Stimulated activated CD8-positive, alpha-beta memory T cell treated with anti-CD3 and anti-CD28 coated beads, Interleukin-4, amount 100 ng/mL, for 4 hours (primary cell): ENCODE measurements at places on chromosomes 6 and 20.

DNA sequence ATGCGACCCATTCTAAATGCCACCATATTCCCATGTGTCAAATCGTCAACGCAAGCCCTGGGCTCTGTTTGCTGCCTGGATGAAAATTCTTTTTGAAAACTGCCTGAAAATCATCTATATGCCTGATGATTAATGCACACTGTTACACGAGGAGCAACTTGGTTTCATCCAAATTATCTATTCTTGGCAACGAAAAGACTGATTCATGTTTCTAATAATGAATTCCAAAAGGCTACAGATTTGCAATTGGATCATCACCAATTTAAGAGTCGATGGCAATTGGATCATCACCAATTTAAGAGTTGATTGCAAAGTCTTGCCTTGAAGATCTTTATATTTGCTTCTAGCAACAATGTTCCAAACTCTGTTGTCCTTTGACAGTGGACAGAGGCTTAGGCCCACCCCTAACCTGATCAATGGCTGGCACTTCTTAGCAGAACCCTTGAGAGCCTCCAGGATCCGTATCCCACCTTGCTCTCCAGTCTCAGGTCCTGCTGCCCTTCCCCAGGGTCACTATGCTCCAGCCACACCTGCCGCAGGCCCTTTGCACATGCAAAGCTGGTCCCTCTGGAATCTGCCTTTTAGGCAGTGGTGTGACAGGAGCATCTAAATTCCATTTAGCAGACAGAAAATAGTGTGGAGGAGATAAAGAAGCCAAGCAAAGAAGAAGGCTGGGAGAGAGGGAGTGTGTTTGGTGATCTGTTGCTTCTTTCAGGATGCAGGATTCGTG is 460.9 kb upstream of the SULF2 start:
- no peak for DNase-seq

DNA sequence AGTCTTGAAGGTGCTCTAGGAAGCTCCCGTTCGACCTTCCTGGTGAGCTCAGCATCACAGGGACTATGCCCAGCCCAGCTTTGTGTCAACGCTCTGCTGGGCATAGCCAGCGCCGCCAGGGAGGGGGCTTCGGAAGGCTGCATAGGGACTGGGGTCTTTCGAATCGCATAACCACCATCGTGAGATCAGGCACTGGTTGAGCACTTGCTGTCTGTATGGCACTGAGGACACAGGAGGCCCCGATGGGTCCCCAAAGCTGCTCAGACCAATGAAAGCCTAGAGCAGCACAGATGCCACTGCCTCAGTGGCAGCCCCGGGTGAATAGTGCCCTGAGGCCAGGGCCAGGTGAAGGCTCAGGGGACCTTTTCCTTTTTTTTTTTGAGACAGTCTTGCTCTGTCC is 96.7 kb downstream of the TAF4 start:
- DNase-seq, result no peak

GRCh38 chr6:46453741-46454316 is 37.4 kb downstream of the RCAN2 start:
- DNase-seq, result no peak

GRCh38 chr6:158869826-158870648 is 50.9 kb upstream of the EZR start:
- peak; percentile 94 for DNase-seq

GRCh38 chr6:144714021-144714712 is 429.0 kb downstream of the UTRN start:
- DNase-seq, result no peak

GRCh38 chr6:161373905-161374451 is 100.1 kb upstream of the AGPAT4 start:
- DNase-seq, result peak; percentile 40

- DNase-seq, result no peak
Observed at GRCh38 chr20:43438578-43439316, 18.9 kb upstream of the SRSF6 start.

DNA sequence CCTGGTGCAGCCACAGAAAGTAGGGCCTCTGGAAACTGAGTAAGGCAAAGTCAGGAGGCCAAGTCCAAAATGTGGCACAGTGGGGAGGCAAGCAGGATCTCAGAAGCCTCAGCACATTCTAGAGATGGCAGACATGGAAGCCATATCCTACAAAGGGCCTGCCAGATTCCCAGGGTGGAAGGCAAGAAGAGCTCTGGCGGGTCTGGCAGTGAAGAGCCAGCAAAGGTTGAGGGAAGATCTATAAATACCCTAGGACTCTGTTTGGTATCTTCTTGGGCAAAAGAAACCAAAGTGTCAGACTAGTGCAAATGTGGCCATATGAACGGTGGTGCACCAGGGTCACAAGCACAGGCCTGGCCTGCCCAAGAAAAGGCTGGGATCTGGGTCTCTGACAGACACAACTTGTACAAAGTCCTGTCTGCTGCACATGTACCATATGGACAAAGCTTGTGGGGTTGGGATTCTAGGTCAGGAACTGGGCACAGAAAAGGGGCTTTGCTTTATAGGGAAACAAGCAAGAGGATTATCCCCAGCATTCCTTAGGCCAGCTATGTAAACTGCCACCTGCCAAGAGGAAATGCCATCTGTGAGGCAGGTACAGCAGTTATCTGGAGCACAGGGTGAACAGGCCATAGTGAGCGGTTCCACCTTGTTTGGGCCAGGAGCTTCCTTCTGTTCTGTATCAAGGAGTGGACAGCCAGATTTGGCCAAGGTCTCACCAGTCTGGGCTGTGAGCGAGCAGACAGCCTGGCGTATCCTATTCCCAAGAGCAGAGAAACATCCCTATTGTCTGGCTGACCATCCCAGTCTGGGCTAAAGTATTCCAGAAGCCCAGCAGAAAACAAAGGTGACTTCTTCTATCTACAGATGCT is 36.3 kb upstream of the SLC4A11 start:
- no peak for DNase-seq

DNA sequence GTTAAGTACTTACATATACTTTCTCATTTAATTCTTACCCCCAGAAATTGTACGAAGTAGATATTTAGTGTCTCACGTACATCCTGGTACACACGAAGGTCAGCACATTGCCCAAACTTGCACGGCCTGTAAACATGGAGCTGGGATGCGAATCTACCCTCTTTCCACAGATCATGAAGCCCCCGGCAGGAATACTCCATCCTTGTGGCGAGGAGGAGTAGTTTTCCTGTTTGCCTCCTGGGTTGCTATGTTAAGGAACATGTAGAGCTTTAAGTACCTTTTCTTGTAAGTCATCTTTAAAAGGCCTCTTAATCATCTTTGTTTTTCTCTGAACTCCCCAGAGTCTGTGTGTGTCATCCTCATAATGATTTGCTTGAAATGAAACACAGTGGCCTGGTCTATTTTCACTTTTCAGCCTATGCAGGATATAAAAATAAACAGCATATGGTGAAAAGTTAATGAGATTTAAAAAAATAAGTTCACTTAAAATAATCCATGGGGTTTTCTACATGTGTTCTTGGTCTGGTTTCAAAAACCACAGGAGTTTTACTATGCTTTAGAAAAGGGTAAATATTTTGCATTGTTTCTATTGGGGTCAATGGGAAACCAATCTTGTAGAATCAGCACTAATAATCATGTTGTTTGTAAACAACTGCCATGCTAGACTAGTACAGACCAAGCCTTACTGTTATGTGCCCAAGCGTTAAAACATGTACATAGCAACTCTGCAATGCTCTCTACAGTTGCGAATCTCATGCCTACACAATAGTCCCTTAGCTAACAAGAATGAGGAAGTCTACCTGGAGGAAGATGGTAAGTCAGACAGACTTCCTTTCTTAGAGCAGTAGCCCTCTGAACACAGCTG is 9.3 kb upstream of the ARID1B start:
- no peak for DNase-seq

GRCh38 chr20:7274870-7275269 is 507.4 kb downstream of the BMP2 start:
- DNase-seq, result no peak

DNA sequence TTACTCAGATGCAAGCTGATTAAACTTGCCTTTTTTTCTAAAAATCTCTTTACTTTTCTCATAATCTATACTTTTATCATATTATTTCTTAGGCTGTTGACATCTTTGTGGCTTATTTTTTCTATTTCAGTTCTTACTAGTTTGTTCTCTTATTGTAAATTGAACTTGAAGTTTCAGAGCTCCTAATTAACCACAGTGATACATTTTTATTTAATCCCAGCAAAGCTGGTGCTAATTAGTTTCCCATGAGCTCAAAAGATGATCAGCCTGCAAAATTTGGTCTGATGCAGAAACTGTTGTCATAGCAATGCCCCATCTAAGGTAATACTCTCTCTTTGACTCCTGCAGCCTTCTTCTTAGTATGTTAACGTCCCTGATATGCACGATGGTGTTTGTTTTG is 170.3 kb downstream of the FUT9 start:
- DNase-seq, result no peak

DNA sequence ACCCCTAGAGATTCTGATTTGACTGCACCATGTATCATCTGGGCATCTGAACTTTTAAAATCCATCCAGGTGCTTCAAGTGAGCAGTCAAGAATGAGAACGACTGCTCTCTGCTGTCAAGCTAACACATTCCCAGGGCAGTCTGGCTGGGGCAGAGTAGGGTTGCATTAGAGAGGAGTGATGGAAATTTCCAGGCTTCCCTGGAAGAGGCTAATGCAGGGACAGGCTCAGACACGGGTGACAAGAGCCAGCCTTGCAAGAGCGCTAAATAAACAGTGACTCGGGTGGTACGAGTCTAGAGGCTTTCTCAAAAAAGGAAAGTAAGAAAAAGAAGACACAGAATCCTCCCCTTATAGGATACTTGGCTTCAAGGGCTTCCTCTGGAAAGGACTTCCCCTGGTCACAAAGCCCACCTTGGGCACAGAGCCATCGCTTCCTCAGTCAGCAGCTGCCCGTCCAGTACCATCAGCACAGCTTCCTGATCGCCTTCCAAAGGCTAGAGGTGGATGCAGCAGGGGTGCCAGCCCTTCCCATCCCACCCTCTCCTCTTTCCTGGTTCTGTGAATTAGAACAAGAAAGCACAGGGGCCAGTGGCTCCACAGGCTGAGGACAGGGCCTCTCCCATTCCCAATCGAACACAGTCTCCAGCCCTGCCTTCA is 177.4 kb upstream of the RREB1 start:
- DNase-seq, result no peak

DNA sequence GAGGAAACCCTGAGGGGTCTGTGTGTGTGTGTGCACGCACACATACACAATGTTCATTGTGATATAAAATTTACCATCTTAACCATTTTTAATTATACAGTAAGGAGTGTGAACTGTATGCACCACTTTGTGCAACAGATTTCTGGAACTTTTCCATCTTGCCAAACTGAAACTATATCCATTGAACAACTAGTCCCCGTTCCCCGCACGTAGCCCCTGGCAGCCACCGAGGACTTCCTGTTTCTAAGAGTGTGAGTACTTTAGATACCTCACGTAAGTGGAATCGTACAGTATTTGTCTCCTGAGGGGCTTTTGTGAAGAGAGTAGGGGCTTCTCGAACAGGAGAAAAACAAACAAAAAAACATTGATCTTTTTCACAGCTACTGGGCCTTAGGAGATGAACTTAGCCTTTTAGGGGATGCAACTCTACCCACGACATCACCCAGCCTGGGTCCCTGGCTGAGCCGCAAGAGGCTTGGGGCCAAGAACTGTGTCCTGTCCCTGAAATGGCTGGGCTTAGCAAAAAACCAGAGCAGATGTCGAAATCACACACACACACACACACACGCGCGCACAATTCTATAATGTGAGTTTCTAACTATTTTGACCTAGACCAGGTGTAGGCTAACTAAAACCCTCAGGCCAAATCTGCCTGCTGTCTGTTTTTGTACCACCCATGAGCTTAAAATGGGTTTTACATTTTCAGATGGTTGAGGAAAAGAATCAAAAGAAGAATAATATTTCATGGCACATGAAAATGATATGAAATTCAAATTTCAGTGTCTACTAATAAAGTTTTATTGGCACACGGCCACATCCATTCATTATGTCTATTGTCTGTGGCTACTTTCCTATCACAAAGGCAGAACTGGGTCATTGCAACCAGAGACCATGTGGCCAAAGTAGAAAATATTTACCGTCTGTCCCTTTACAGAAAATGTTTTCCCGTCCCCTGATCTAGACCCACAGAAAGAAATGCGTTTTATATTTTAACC is 144.2 kb downstream of the EYA2 start:
- no peak for DNase-seq

DNA sequence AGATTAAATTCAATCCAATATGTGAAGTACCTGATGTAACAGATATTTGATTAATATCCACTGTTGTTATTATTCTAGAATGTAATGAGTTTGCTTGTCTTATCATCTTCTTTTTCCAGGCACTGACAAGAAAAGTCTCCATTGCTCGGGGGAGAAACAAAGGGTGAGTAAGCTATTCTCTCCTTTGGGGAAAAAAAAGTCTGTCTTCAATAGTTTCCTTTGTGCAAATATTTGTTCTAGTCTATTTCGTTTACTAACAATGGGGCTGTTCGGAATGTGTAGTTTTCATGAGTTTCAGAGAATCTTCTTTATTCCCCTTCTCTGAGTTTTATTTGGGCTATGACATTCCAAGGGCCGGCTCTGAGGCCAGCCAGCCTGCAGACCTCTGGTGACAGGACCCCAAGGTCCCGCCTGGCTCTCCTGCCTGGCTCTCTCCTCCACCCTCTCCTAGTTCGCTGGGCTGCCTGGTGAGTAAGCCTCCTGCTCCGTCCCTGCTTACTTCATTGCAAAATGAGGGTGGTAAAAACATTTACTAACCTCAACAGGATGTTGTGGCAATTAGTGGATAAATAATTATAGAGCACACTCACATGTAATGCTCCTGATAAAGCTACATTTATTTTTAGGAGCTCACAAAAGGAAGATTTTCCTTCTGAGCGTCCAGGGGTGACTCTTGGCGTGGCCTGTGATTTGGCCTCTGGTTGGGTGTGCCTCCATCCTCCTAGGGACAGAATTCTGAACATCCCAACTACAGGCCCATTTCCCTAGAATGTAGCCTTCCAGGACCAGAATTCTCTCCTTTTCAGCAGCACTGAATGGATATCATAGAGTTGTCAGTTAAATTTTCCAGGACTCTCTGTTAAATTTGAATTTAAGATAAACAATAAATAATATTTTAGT is 43.1 kb upstream of the SNX9 start:
- no peak for DNase-seq

- no peak for DNase-seq
Observed at GRCh38 chr6:90611543-90612312, 24.9 kb upstream of the MAP3K7 start.

DNA sequence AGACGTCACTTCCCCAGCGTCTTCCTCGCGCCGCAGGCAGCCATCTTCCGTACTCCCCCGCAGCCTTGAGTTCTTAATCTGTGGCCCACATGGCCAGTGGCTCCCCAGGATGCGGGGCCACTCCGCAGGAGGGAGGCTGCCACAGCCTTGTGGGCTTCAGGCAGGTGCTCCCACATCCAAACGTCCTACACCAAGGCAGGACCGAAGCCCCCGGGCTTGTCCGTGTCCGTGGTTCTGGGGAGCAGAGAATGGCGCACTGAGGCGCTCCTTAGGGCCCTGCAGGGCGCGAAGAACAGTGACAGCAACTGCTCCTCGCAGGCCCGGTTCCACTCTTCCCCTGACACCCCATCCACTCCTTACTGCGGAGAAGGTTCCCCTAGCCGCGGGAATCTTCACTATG is 755.8 kb downstream of the PRIM2 start:
- DNase-seq, result no peak

DNA sequence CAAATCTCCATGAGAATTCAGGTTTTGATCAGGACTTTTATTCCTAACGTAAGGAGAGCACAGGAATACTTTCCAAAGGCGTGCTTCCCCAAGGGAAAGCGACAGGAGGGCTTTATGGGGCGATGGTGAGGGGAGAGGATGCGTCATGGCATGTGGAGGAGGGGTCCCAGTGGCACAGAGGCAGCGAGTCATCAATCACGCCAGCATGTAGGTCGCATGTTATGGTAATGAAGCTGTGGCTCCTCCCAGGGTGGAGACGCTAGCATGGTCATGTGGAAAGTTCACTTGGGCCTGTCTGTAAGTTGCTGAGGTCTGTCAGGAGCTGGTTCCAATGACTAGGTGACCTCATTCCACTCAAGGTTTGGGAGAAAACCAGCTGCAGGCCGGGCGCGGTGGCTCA is 35.3 kb upstream of the PAX1 start:
- no peak for DNase-seq
